ENCODE measurements at places on chromosomes 2 and 18. TPM values are rescaled to one million over a fixed set of nuclear protein-coding genes. Genes with fewer than 3 reads are reported as not detected.

SLC38A11 gene
- total RNA-seq: not detected

MMADHC gene
- 80.3 TPM for total RNA-seq

NABP1 gene
- 10.6 TPM for total RNA-seq

LRP2 gene
- 0.06 TPM for total RNA-seq

MAPK4 gene
- total RNA-seq: 0.20 TPM

RGPD8 gene
- 1.6 TPM for total RNA-seq

INPP5D gene
- total RNA-seq: 0.70 TPM

FBXO48 gene
- 0.55 TPM for total RNA-seq

KCNIP3 gene
- 2.0 TPM for total RNA-seq

EN1 gene
- total RNA-seq: 0.70 TPM

EDAR gene
- total RNA-seq: not detected

LYPD1 gene
- total RNA-seq: 15.2 TPM

CENPA gene
- 55.9 TPM for total RNA-seq

WNT6 gene
- total RNA-seq: 0.16 TPM

CCDC121 gene
- 3.8 TPM for total RNA-seq

Data from A549 treated with Mapracorat at 1 μM for 4 hours (cell line).